ENCODE measurements at places on chromosomes 6 and 20.
A peak's percentile ranks its signal among the peaks of the same experiment; 100 is the strongest.

DNA sequence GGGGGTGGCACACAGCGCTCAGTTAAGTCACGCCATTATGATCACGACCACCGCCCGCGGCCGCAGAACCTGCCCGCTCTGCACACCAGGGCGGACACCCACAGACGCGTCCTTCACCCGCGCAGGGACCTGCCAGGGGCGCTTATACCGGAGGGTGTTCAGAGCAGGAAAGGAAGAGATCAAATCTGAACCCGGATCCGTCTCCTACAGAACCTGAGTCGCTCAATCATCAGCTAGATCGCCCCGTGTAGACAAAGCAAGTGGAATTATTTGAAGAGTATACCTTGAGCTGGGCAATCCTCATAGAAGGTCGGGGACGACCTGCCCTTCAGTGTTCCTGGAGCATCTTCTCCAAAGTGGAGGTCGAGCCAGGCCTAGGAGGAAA is 14.4 kb upstream of the ZNF217 start:
- no peaks in the 10 kb centered on the region for H3K36me3 ChIP-seq
- H3K4me3 ChIP-seq: no peak overlapping the region
- peaks cover 12% of the 10 kb centered on the region for H3K4me1 ChIP-seq
- no peaks in the 10 kb centered on the region for H3K27me3 ChIP-seq

- H3K27ac ChIP-seq: no peak overlapping the region
- no peaks in the 10 kb centered on the region for H3K4me1 ChIP-seq
- no peaks in the 10 kb centered on the region for H3K27me3 ChIP-seq
- no peaks in the 10 kb centered on the region for H3K36me3 ChIP-seq
Observed at GRCh38 chr6:25579902-25580495, 72.0 kb upstream of the SCGN start.

DNA sequence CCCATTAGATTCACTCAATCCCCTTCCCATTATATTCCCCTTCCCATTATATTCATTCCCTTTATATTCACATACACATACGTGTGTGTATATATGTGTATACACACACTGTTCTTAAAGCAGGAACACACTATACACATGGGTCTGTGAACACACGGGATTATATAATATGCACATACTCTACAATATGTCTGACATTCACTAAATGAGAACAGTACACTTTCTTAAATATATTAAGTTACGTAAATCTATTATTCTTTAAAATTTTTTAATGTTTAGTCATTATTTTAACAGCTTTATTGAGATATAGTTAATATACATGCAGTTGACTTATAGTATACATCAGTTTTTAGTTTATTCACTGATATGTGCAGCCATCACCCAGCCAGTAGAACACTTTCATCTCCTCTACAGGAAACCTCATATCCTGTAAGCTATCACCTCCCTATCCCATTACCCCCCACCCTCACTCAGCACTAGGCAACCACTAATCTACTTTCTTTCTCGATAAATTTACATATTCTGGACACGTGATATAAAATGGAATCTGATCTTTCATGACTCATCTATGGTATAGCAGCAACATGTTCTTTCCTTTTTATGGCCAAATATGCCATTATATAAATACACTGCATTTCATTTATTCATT is 13.9 kb upstream of the SUMO4 start:
- H3K27me3 ChIP-seq: no peaks in the 10 kb centered on the region
- no peak overlapping the region for H3K4me3 ChIP-seq
- no peaks in the 10 kb centered on the region for H3K36me3 ChIP-seq

- H3K4me1 ChIP-seq: no peaks in the 10 kb centered on the region
- H3K4me3 ChIP-seq: peak overlapping the region; percentile 56
- no peaks in the 10 kb centered on the region for H3K36me3 ChIP-seq
- DNase-seq: no peak
Observed at GRCh38 chr6:160931378-160932310, 59.9 kb upstream of the MAP3K4 start.

GRCh38 chr6:18412068-18412467 is 24.9 kb downstream of the RNF144B start:
- H3K27ac ChIP-seq: no peak overlapping the region
- no peaks in the 10 kb centered on the region for H3K27me3 ChIP-seq
- peaks cover 6% of the 10 kb centered on the region for H3K36me3 ChIP-seq
- H3K4me3 ChIP-seq: no peak overlapping the region

DNA sequence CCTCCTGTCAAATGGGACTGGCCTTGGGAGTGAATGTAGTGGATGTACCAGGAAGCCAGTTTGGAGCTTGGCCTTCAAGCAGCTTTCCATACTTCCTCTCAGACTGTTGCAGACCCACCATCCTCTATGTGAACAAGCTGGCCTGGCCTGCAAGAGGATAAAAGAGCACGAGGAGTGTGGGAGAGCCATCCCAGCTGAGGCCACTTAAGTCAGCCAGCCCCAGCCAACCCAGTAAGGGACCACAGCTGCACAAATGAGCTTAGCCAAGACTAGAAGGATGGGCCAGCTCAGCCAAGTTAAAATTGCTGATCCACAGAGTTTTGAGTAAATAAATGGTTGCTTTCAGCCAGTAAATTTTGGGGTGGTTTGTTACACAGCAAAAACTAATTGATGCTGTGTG is 156.9 kb upstream of the SOX4 start:
- peaks cover 9% of the 10 kb centered on the region for H3K4me1 ChIP-seq
- H3K36me3 ChIP-seq: no peaks in the 10 kb centered on the region
- no peak overlapping the region for H3K27ac ChIP-seq
- H3K4me3 ChIP-seq: no peak overlapping the region
- no peaks in the 10 kb centered on the region for H3K27me3 ChIP-seq
- no peak for DNase-seq

GRCh38 chr6:149221774-149222070 is 95.8 kb upstream of the TAB2 start:
- H3K36me3 ChIP-seq: no peaks in the 10 kb centered on the region
- H3K4me1 ChIP-seq: peaks cover 7% of the 10 kb centered on the region
- no peak overlapping the region for H3K27ac ChIP-seq
- H3K4me3 ChIP-seq: no peak overlapping the region
- H3K27me3 ChIP-seq: no peaks in the 10 kb centered on the region

DNA sequence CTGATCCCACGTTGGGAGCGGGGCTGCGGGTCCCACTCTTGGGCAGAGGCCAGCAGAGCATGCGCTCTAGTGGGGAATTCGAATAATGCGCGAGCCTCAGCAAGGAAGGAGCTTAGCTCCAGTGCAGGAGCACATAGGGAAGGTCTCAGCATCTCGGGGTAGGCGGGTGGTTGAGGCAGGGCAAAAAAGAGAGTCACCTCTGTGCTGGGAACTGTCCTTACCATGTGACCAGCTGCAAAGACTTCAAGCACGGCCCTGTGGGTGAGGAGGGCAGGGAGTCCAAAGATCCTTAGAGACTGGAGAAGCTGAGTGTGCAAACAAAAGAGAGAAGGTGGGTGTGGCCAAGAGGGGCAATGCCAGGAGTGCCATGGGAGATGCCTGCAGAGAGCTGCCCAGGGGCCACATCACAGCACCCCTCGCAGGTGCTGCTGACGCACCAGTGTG is 79.2 kb upstream of the CD93 start:
- H3K4me1 ChIP-seq: peaks cover 44% of the 10 kb centered on the region
- H3K36me3 ChIP-seq: no peaks in the 10 kb centered on the region
- H3K27me3 ChIP-seq: no peaks in the 10 kb centered on the region
- no peak overlapping the region for H3K4me3 ChIP-seq

DNA sequence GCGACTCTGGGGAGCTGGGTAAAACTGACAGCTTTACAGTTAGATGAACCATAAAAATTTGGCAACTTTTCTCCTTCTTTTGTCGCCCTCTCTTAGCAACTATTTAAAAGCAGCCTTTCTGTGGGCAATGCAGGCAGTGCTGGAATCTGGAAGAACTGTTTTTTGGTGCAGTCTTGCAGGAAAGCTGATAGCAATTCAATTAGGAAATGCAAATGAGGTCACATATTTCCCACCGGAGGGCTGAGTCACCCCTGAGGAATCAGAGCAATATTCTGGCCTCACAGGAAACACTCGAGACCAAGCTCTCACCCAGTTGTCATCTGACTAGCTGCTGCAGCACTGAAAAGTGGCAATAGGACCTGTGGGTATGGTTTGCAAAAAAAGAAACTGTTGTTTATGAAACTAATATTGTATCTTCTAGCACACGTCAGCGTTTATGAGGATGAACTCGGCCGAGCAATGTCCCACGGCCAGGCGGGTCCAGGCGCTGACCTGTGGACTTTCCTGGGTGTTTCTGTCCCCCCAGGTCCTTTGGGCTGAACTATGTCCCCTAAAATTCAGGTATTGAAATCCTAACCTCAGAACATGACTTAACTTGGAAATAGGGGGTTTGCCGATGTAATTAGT is 312.3 kb downstream of the TAF4 start:
- no peak overlapping the region for H3K27ac ChIP-seq
- H3K27me3 ChIP-seq: no peaks in the 10 kb centered on the region
- DNase-seq: no peak
- no peaks in the 10 kb centered on the region for H3K36me3 ChIP-seq
- no peaks in the 10 kb centered on the region for H3K4me1 ChIP-seq
